ENCODE measurements at places on chromosomes 1 and 21.

- no peak for DNase-seq
Observed at GRCh38 chr1:3577300-3577699, 34.0 kb downstream of the MEGF6 start.

GRCh38 chr1:58812468-58812867, 28.6 kb upstream of the JUN start:
- DNase-seq, result no peak

DNA sequence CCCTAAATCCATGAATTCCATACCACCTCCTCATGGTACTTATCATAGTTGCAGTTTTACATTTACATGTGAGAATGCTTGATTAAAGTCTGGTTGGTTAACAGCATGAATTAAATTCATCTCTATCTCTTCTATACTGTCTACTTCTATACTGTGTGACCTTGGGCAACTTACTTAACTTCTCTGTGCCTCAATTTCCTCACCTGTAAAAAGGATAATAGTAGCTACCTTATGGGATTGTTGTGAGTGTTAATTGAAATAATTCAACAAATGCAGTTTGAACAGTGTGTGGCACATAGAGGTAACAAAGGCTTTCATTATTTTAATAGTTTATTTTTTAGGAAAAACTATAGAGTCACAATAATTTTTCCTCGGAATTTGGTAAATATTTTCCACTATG, 231.3 kb downstream of the RRAGC start:
- DNase-seq, result no peak

GRCh38 chr1:30877205-30877912, 31.2 kb downstream of the SDC3 start:
- no peak for DNase-seq

Data from activated naive CD4-positive, alpha-beta T cell (primary cell).